ENCODE measurements at places on chromosomes 7 and 10.

GRCh38 chr10:85638797-85639196 lies 727.8 kb downstream of the GRID1 start:
- DNase-seq = no peak

GRCh38 chr10:130709415-130709814 lies 573.2 kb downstream of the GLRX3 start:
- no peak for DNase-seq

GRCh38 chr7:79091011-79091410 lies 362.5 kb downstream of the MAGI2 start:
- DNase-seq = no peak

- DNase-seq = no peak
These were observed 24.7 kb upstream of the TSPAN13 start for GRCh38 chr7:16728811-16729210.

DNA sequence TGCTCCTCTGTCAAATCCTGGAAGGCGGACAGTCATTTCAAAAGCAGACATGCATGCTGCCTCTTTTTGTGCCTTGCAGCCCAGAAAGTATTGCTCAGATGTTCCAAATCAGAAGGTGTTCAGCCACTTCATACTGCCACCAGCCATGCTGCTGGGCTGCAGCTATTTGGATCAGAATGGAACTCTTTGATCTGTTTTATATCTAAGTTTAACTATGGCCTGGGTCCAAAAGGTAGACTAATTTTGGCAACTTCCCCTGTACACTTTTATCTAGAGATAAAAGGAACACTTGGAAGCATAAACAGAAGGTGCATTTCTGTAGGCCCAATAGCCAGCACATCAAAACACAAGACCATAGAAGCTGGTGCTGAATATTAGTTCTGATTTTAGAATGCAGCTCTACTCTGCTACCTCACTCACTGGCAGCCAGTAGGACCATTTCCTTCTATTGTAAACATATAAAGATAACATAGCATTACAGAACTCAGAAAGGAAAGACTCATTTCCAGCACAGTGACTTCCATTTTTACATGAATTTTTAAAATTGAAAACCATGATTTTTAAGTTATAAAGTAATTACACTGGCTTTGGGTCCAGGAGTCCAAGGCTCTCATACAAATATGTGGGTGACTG lies 143.1 kb upstream of the CAV2 start:
- DNase-seq = no peak

GRCh38 chr10:69760072-69760471 lies 41.6 kb upstream of the COL13A1 start:
- DNase-seq = no peak

DNA sequence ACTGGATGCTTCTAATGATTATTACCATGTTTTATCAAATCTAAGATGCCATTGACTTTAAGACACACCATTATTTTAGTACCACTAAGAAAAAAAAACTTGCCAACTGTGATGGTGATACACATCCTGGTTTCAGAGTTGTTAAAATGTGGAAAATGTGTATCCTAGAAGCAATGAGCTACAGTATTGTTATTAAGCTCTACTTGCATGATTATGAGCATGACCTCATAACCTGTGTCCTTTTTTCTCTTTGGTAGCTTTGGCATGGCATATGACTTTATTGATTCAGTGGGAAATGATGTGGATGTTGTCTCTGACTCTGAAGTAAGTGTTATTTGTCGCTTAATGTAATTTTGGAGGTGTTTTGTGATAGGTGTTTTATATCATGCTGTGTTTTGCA lies 3.3 kb downstream of the EDRF1 start:
- DNase-seq = no peak

- no peak for DNase-seq
These were observed 133.3 kb upstream of the KIF5B start for GRCh38 chr10:32189400-32190084.

- DNase-seq = no peak
These were observed 103.4 kb upstream of the MDFIC start for GRCh38 chr7:114818501-114818900.

GRCh38 chr7:44217852-44218402 lies 17.1 kb downstream of the YKT6 start:
- DNase-seq = no peak

GRCh38 chr10:69650589-69651261 lies 20.7 kb downstream of the FAM241B start:
- DNase-seq = no peak

GRCh38 chr10:31782701-31783100 lies 145.9 kb downstream of the ARHGAP12 start:
- DNase-seq = no peak
